ENCODE measurements at places on chromosomes 2 and 18.

GRCh38 chr2:196502386-196502785, 137.1 kb upstream of the CCDC150 start:
- no peaks in the 10 kb centered on the region for H3K36me3 ChIP-seq
- no peak overlapping the region for H3K27ac ChIP-seq
- H3K27me3 ChIP-seq: peaks cover 8% of the 10 kb centered on the region
- H3K4me3 ChIP-seq: no peak overlapping the region
- no peak for DNase-seq
- H3K4me1 ChIP-seq: no peaks in the 10 kb centered on the region

DNA sequence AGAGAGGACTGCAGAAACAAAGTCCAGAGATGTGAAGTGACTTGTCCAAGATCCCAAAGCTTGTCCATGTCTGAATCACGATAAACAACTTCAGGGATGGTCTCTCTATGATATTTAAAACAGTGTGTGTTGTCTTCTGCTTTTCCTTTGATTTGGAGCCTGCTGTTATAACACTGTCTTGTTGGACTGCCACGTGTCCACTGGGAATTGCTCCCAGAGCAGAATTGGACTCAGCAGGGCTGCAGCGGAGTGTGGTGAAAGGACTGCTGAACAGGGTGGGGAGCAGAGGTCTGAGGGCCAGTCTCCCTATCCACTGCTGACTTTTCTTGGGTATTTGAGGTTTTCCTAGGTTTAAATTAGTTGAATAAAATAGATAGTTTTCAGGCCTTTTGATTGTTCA, 68.3 kb downstream of the IL1R2 start:
- peaks cover 10% of the 10 kb centered on the region for H3K27me3 ChIP-seq
- DNase-seq: no peak
- H3K4me3 ChIP-seq: no peak overlapping the region
- no peaks in the 10 kb centered on the region for H3K4me1 ChIP-seq
- no peak overlapping the region for H3K27ac ChIP-seq

- peaks cover 33% of the 10 kb centered on the region for H3K27me3 ChIP-seq
- no peaks in the 10 kb centered on the region for H3K36me3 ChIP-seq
- H3K4me1 ChIP-seq: peaks cover 22% of the 10 kb centered on the region
- no peak overlapping the region for H3K27ac ChIP-seq
- DNase-seq: no peak
Measured at GRCh38 chr2:118227698-118228508, 139.6 kb downstream of the INSIG2 start.

DNA sequence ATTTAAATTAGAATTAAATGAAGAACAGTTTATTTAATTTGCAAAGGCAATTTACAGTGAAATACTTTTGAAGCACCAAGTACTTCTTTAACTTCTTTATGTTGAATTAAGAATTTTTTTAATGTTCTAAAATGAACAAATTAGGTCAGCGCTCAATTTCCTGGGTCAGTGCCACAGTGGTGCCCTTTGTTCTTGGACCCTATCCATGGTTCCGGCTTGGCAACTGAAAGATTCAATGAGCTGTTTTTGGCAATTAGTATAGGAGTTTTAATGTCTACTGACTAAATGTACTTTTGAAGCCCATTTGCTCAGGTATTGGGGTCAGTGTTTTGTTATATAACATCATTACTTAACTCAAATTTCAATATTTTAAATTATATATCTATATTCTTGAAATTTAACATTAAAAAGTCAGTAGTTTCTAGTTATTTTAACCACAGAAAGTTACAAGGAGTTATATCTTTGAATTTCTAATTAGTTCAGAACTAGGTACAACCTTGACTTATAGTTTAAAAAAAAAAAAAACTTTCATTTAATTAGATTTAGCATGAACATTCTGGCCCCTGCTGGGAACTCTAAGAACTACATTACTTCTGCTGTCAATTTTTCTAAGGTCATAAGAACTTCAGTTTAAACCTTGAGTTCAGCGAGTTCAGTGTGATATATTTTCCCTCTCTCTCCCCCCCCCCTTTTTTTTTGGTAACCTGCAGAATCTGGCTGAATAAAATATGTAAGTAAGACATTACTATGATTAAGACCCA, 7.6 kb upstream of the MSTN start:
- DNase-seq: no peak
- H3K4me1 ChIP-seq: no peaks in the 10 kb centered on the region
- H3K27ac ChIP-seq: no peak overlapping the region
- H3K4me3 ChIP-seq: no peak overlapping the region

DNA sequence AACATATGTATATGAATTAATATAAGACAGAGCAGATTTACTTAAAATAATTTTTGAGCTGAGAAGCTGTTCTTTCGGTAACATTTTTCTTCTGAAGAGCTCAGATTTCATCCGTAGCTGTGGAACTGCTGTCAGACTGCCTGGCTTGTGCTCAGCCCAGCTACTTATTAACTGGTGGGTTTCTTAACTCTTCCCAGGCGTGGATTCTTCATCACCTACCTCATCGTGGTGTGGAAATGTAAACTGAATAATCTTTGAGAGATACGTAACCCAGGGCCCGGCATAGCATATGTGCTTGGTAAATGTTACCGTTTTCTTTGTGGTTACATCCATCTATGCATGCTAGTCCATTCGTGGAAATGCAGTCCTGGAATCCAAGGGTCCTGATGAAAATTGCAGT, 145.0 kb downstream of the MCFD2 start:
- no peak for DNase-seq
- no peak overlapping the region for H3K27ac ChIP-seq
- no peaks in the 10 kb centered on the region for H3K4me1 ChIP-seq
